M059J (cell line): ENCODE measurements at places on chromosomes 6 and 20. TPM values are rescaled to one million over a fixed set of nuclear protein-coding genes. Genes with fewer than 3 reads are reported as not detected.

Gene C2
- 2.9 and 3.3 TPM in 2 replicates for total RNA-seq

Gene MEP1A
- total RNA-seq = not detected in 2 replicates

Gene ZBTB12
- 0.76 and 2.3 TPM in 2 replicates for total RNA-seq

GRCh38 chr20:4925842-4926530 lies 75.3 kb downstream of the SLC23A2 start:
- peak; percentile 86 for DNase-seq

- DNase-seq = no peak
Measured at GRCh38 chr6:42938987-42939809, 9.9 kb downstream of the CNPY3 start.

DNA sequence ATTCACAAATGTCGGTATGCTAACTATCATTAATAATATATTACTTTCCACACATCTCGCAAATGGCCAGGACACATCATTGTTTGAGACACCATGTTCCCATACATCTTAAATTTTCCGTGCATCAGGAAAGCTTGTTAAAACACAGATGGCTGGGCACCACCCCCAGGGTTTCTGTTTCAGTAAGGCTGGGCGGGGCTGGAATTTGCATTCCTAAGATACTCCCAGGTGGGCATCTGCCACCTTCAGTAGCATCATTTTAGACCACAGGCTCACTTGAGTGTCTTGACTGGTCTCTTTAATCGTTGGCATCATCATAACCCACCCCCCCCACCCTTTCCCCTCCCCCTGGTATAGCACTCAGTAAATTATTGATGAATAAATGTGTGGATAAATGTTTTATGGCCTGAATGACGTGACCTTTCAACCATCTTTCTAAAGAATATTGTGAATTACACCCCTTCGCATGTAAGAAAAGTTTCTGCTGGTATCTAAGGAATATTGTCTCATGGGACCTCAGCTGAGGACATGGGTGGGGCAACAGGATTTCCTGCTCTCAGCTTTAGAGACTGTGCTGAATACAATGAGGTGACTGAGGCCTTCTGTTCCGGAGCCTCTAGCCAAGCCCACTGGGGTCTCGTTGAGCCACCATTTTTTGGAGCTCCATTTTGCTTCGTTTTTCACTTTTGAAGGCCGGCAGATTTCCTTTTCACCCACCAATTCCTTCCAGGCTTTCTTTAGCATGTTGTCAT lies 124.1 kb upstream of the NEDD9 start:
- DNase-seq = no peak
